ENCODE measurements at places on chromosomes 7 and 10.

- no peaks in the 10 kb centered on the region for H3K4me1 ChIP-seq
- H3K4me3 ChIP-seq = no peak overlapping the region
- peak; percentile 2 for DNase-seq
- no peaks in the 10 kb centered on the region for H3K36me3 ChIP-seq
- H3K27ac ChIP-seq = no peak overlapping the region
These were observed 26.9 kb downstream of the ENKUR start for GRCh38 chr10:24988831-24989640.

DNA sequence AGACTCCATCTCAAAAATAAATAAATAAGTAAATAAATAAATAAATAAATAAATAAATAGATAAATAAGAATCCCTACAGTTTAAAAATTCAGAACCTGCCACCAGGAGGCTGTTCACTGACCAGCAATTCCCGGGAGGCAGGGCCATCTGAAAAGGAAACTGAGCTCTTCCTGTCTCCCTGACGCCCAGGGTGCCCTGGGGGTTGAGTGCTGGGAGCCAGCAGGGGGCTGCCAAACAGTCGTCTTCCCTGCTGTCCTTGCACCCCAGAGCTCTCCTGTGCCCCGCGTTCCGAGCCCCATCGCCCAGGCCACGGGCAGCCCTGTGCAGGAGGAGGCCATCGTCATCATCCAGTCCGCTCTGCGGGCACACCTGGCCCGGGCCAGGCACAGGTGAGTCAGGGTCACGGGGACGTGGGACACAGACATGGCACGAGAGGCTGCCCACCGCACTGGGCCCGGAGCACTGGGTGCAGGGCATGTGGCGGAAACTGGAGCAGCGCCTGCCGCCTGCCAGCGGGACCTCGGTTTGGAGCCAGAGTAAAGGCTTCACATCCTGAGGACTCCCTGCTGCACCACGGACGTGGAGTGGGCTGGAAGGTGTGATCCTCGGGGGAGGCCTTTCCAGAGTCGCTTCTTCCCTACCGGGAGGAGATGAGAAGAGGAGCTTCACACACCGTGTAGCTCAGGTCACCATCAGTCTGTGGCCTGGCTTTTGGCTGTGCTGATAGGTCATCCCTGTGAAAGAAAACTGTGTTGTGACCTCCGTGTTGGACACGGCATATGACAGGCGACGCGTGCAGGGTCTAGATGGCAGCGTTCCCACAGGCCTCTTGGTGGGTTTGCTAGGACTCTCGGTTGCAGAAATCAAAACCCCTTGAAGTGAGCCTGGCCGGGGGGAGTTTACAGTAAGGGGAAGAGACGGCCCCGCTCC is 25.9 kb upstream of the TTYH3 start:
- H3K4me1 ChIP-seq = peaks cover 7% of the 10 kb centered on the region
- no peak for DNase-seq
- no peak overlapping the region for H3K4me3 ChIP-seq
- no peaks in the 10 kb centered on the region for H3K36me3 ChIP-seq

DNA sequence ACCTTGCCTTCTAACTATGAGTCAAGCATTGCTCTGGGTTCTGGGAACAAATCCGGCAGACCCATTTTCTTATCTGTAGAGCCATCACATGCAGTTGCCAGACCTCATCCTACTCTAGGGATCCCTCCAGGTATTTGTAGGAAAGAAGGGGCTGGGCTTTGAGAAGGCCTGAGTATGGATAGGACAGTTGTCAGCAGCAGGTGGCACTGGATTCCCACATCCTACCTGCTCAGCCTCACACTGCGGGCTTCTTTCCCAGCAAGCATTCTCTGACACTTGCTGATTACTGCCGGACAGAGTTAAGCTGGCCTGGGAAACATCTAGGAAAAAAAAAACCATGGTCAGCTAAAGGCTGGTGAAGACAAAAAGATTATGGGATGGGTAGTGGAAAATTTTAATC is 224.1 kb downstream of the CCSER2 start:
- DNase-seq = peak; percentile 79
- H3K4me3 ChIP-seq = no peak overlapping the region
- H3K27ac ChIP-seq = no peak overlapping the region

DNA sequence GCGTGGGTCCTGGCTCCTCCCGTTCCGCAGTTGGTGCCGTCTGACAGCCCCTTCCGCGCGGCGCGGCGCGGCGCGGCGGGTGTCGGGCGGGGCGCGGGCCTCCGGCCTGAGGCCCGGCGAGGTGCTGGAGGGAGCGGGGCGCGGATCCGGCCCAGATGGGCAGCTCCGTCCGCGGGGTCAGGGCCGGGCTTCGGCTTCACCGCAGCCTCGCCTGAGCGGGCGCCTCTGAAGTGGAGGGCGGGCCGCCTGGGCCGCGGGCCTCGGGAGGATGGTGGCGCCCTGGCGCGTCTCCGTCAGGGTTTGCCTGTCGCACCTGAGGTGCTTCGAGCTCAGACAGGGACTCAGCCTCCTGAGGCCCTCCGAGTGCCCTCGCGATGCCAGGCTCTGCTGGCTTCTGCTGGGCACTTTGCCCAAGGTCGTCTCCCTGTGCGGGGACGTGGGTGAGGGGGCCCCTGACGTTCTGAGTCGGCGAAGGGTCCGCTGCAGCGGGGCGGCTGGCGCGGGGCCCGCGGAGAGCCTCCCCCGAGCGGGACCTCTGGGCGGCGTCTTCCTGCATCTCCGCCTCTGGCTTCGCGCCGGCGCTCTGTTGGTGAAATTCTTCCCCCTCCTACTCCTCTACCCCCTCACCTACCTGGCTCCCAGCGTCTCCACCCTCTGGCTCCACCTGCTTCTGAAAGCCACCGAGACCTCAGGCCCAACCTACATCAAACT is 473 bp downstream of the ADCK2 start:
- DNase-seq = peak; percentile 67
- H3K27me3 ChIP-seq = no peaks in the 10 kb centered on the region
- no peak overlapping the region for H3K27ac ChIP-seq
- H3K4me1 ChIP-seq = no peaks in the 10 kb centered on the region
- no peaks in the 10 kb centered on the region for H3K36me3 ChIP-seq

DNA sequence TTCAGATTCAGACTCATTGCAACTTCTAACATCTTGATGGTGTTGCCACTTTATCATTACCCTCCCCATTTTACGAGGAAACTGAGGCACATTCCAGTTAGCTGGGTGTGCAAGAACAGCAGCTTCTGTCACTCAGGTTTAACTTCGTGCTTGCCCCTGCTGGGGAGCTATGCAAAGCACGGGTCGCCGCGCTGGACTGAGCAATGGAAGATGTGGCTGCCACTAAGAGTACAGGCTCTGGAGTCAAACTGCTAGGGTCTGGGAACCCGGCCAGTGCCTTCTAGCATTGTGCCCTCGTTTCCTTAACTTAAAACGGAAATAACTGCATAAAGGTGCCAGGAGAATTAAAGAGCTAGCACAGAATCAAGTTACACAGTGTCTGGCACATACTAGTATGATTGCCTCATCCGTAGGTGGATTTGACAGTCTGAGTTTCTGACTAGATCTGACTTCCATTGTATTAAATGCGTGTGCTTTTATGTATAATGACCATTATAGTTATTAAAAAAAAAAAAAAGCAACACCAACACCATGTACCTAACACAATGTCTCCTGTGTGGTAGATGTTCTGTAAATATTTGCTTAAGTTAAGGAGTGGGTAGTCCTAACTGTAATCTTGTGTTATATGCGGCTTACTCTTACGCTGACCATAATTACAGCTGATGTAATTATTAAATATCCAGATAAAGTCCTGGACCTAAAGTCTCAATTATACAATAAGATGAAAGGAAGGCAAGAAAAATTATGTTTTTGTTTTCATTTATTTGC is 842 bp downstream of the ZNF22 start:
- H3K27ac ChIP-seq = peak overlapping the region; percentile 45
- no peaks in the 10 kb centered on the region for H3K27me3 ChIP-seq
- DNase-seq = peak; percentile 69
- peak overlapping the region; percentile 93 for H3K4me3 ChIP-seq

- no peak overlapping the region for H3K27ac ChIP-seq
- DNase-seq = no peak
- no peaks in the 10 kb centered on the region for H3K36me3 ChIP-seq
These were observed 79.3 kb upstream of the ACBD5 start for GRCh38 chr10:27319752-27320431.

DNA sequence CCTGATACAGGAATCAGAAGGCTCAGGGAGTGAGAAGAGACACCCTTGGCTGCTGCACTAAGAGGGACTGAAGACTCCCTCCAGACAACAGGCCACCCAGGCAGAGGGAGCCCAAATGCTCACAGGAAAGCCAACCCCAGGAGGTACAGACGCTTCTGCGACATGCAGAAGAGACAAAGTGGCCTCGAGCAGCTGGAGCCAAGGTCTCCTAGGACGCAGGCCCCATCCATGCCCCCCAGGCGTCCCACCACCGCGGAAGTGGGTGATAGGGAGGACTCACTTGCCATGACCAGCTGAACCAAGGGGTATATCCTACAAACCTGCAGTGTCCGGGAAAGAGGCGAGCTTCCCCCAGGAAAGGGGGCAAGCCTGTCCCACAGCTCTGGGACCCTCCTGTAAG is 56.9 kb downstream of the CTBP2 start:
- peaks cover 23% of the 10 kb centered on the region for H3K4me1 ChIP-seq
- H3K27me3 ChIP-seq = no peaks in the 10 kb centered on the region
- H3K36me3 ChIP-seq = peaks cover 10% of the 10 kb centered on the region
- H3K4me3 ChIP-seq = no peak overlapping the region
- no peak overlapping the region for H3K27ac ChIP-seq

DNA sequence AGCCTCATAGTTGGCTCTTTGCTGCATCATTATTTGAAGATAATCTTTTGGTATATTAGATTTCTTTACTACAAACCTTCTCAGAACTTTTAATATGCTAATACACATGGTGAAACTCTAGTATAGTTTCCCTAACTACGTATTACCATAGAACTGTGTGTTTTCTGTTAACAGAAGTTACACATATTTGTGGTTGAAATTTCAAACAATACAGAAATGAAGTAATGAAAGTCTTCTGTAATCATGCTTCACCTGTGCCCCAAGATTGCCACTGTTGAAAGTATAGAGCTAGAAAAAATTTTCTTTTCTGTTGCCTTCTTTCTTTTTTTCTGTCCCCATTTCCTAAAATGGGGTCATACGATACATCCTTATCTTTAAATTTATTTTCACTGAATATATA is 9.1 kb downstream of the BMPR1A start:
- peaks cover 16% of the 10 kb centered on the region for H3K4me1 ChIP-seq
- no peaks in the 10 kb centered on the region for H3K27me3 ChIP-seq
- no peaks in the 10 kb centered on the region for H3K36me3 ChIP-seq
- no peak for DNase-seq

DNA sequence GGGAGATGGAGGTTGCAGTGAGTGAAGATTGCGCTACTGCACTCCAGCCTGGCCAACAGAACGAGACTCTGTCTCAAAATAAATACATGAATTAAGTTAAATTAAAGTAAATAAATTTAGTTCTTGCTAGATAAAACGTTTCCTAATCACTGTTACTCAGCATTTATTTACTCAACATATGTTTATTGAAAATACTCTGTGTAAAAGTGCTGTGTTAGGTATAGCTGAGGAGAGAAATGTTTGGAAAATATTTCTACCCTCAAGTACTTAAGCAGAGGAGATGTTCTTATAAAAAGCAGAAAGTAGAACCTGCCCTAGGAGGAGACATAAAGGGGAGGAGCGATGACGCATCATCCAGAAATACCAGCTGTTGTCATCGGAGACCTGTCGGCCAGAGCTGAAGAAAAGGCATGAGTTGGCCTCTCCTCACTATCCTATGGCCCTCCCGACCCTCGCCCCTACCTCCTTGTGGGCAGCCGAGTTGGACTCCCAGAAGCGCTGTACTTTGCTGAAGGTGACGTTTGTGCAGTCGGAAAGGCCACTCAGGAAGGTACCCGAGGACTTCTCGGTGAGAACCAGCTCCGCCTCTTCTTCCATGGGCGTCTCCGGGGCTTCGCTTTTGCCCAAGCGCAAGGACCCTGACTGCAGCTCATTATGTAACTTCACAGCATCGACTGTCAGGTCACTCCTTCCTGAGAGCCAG is 1.1 kb downstream of the RRP12 start:
- peaks cover 3% of the 10 kb centered on the region for H3K36me3 ChIP-seq
- no peak overlapping the region for H3K4me3 ChIP-seq
- H3K27ac ChIP-seq = no peak overlapping the region

GRCh38 chr10:50231515-50232260 is 19.6 kb downstream of the ASAH2 start:
- no peaks in the 10 kb centered on the region for H3K36me3 ChIP-seq
- DNase-seq = no peak
- no peaks in the 10 kb centered on the region for H3K4me1 ChIP-seq
- H3K27me3 ChIP-seq = no peaks in the 10 kb centered on the region

GRCh38 chr7:99030457-99030856 is 113.5 kb downstream of the SMURF1 start:
- H3K27me3 ChIP-seq = no peaks in the 10 kb centered on the region
- no peak for DNase-seq
- peaks cover 28% of the 10 kb centered on the region for H3K36me3 ChIP-seq

DNA sequence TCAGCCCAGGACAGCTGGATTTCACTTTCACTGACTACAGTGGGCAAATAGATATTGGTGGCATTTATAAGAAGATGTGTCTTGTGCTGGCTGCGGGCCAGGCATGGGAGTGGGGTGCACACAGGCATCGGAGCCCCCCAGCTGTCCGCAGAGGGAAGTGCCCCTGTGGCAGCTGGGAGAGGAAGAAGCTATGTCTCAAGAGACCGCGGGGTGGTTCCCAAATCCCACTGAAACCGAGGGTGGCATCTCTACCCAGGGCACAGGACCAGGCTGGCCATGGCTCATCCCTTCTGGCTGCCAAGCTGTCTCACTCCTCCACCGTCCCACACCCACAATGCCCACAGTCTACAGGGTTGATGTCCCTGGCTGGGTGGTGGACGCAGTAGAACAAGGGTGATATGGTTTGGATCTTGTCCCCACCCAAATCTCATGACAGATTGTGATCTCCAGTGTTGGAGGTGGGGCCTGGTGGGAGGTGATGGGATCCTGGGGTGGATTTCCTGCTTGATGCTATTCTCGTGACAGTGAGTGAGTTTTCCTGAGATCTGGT is 94.8 kb downstream of the TCERG1L start:
- H3K27ac ChIP-seq = no peak overlapping the region
- H3K4me1 ChIP-seq = no peaks in the 10 kb centered on the region
- no peak for DNase-seq
- H3K36me3 ChIP-seq = no peaks in the 10 kb centered on the region
- no peak overlapping the region for H3K4me3 ChIP-seq
- no peaks in the 10 kb centered on the region for H3K27me3 ChIP-seq

- H3K27ac ChIP-seq = no peak overlapping the region
- H3K4me1 ChIP-seq = peaks cover 9% of the 10 kb centered on the region
- H3K4me3 ChIP-seq = no peak overlapping the region
- H3K36me3 ChIP-seq = no peaks in the 10 kb centered on the region
- DNase-seq = no peak
These were observed 237.4 kb downstream of the ELMO1 start for GRCh38 chr7:37211097-37211880.
